DMS 273 treated with DMSO at 0.1 percent for 48 hours (cell line): ENCODE measurements at places on chromosomes 13 and 19.

DNA sequence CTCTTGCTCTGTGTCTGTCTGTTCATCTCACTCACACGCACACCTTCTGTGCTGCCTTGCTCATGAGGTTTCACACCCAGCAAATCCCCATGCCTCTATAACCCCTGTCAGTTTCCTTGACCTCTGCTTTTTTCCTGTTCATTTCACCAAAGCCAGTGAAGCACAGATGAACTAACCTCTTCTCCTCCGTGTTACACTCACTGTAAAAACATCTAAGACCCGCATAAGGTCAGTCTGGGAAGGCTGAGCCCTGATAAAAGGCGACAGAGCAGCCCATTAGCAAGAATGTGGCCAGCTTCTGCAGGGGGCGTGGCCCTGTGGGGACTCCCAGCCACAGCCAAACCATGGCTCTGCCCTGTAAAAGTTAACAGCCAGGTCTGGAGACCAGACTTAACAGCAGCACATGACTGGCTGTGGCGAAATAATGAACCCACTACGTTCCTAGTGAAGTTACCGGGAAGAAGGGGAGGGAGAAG, 42.8 kb upstream of the NPAS1 start:
- no peak for DNase-seq

DNA sequence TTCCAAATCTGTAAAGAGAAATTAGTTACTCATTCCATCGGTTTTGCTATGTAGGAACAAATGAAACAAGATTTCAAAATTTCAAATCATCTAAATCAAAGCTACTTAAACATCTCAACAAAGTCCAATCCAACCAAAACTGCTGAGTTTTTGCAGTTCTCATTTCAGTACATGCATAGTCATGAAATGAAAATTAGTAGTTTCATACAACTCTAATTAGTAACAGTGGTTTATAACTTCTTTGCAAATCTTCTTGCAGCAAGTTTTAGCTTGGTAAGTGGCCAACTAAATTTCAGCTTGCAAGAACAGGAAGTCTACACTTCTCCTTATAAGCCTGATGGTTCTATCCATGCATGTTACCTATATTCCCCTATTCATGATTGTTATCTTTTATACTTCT, 75.6 kb downstream of the SPRY2 start:
- no peak for DNase-seq

- DNase-seq, result no peak
Measured at GRCh38 chr19:2561895-2562294, 86.0 kb downstream of the GADD45B start.

DNA sequence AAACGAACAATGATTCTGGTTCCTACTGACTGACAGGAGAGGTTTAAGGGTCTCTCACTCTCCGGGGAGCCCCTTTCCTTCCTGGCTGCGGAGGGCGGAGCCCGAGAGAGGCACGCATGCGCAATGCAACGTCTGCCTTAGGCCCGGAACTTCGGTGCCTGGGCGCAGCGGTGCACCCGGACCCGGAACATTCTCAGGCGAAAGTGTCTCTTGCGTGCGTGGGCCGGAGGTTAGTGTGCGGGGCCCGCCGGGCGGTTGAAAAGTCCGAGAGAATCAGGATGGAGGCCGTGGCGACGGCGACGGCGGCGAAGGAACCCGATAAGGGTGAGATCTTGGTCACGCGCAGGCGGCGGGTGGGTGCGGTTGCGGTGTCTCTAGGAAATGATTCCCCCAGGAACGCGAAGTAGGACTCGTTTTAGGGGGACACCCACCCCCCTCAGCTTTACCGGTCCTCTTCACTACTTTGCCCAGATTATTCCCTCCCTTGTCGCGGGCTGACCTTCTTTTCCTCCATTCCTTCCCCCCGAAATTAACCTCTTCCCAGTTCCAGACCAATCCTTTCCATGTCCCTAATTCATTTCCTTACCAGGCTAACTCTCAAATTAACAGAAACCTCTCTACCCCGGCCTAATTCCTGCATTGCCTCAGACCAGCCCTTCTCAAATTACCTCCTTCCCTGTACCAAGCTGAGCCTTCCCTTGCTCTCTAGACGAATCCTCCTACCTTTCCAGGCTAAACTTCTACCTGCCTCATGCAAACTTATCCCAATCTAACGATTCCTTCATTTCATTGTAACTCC, at the start of gene CCDC97:
Gene CCDC97, plus strand, starts transcription at position 140 of the 799 bp plus-strand sequence. Its CDS starts 139 bp downstream, at position 279.
- DNase-seq, result peak; percentile 59
